Activated CD4-positive, alpha-beta memory T cell treated with anti-CD3 and anti-CD28 coated beads for 36 hours (primary cell): ENCODE measurements at places on chromosomes 7 and 10. TPM values are rescaled to one million over a fixed set of nuclear protein-coding genes. Genes with fewer than 3 reads are reported as not detected.

The STAG3 gene
- 20.9 TPM for total RNA-seq

DNA sequence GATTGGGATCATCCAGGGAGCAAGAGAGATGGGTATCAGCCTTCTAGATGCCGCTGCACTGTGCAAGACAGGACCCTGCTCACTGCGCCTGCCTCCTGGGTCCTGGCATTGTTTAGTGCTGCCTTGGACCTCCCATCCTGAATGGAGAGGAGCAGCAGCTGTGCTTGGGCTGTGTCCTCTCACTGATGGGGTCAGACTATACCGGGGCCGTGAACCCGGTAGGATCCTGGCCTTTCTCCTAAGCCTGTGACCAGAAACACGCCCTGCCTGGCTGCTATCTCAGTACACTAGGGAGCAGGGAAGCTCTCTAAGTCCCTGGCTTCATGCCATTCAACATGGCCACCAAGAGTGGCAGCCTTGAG is 309.4 kb upstream of the ZNF32 start:
- no peak for DNase-seq

- no peak for DNase-seq
Observed at GRCh38 chr10:9239298-9239697, 1184.8 kb downstream of the GATA3 start.

DNA sequence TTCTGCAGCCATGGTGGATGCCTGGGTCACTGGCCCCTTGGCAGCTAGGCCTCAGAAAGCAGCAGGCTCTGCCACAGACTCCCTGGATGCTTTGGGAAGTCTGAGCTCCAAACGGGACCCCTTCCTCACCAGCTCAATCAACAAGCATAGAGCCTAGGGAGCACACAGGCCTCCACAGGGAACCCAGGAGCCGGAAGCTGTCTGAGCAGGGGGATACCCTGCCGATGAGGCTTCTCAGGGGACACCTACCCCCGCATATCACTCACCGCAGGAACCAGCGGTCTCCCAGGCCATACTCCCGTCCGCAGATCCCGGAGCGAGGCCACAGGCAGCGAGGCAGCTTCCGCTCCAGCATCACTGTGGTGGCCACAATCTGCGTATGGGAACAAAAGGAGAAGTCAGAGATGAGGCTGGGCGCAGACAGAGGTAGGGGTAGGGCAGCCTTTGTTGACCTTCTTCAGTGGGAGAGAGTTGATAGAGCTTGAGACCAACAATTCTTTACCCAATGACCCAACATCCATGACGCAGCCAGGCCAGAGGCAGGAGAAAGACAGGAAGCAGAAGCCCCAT is 13.4 kb downstream of the TRPV6 start:
- no peak for DNase-seq

DNA sequence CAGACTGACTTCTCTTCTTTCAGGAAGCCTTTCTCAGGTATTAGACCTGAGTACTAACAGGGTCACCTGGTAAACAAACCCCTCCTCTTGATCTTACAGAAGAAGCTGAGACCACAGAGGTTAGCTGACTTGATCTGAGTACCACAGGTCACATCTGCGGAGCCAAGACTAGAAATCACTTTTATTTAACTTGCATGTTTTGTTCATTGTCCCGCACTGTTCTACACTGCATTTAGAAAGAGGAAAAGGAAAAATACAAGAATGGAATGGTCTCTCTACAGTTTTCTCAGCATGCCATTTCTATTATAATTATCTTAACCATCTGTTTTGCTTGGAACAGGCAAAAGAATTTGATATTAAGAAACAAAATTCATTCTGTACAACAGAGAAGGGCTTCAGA is 245.6 kb upstream of the ETV1 start:
- no peak for DNase-seq

DNA sequence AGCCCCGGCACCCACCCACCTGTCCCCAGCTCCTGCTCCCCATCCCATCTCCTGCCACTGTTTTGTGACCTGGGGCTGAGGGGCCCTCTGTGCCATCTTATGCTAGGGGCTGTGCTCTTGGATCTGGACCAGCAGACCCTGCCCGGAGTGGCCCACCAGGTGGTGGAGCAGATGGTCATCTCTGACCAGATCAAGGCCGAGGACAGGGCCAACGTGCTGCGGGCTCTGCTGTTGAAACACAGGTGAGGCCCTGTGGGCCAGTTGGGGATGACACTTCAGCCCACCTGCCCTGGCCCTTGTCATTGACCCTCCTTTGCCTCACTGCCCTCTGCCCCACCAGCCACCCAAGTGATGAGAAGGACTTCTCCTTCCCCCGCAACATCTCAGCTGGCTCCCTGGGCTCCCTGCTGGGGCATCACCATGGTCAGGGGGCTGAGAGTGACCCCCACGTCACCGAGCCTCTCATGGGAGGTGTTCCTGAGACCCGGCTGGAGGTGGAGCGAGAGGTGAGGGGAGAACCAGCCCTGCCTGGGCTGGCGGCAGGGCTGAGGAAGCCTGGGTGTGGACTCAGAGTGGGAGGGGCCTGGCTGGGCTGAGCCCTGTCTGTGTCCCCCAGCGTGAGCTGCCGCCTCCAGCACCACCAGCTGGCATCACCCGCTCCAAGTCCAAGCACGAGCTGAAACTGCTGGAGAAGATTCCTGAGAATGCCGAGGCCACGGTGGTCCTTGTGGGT is 10.6 kb downstream of the FASTK start:
- DNase-seq: no peak

The CPN1 gene
- total RNA-seq: not detected

- no peak for DNase-seq
Observed at GRCh38 chr7:91567081-91568012, 303.1 kb downstream of the FZD1 start.

DNA sequence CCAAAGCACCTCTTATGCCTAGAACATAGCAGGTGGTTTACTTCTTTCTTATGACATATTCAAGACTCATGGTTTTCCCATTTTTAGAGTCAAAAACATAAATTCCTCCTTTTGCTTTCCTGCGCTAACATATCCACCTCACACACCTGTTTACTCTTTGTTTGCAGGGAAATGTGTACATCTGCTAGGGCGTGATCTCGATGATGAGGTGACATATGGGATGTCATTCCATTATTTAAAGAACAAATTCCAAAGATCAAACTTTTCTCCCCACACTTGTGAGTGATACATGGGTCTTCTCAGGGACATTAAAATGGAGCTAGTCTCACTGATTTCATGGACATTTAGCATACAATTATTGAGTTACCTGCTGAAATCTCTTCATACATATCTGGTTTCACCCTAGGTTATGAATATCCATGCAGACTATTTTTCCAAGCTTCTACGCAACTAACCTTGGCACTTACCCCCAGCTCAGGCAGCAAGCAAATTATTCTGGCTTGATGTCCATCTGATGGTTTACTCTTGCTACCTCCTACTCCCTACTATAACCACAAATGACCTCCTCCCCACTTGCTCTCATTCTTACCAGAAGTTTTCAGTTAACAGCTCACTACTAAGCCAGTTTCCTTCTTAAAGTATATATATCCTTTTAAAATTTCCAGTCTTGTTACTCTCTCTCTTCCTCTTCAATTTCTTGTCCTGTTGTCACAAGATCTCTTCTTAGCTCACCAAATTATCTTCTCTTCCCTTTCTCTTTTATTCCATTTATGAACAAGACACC is 208.5 kb downstream of the RNLS start:
- no peak for DNase-seq

DNA sequence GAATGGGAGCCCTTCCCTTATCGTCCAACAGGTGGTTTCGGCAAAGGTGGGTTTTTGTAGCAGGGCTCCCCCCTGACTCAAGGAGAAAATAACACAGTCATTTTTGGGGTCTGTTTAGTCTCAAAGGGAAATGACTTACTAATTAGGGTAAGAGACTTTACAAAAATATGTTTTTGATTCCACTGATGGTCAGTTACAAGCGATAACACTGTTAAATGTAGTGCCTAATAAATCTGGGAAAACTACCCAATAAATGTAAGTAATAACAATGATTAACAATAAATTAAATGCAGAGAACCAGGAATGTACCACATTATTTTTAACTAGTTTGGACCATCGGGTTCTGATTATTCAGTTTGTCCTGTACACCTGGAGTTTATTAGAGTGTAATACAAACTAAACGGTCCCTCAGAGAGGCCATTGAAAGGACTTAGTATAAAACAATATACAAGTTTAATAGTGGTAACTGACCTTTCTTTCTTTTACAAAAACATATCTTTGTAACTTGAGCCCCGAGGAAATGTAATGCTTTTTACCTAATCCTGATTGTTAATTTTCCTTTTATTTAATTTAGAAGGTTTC is 216.2 kb upstream of the HABP2 start:
- no peak for DNase-seq

The MEST gene
- total RNA-seq: 1.0 TPM

GRCh38 chr10:123527151-123527550 is 139.0 kb upstream of the GPR26 start:
- DNase-seq: no peak

The APBB1IP gene
- 52.1 TPM for total RNA-seq
